Kidney (tissue), 22 donors: ENCODE measurements at places on chromosomes 12 and 14. TPM values are rescaled to one million over a fixed set of nuclear protein-coding genes. Genes with fewer than 3 reads are reported as not detected.

The TROAP gene
- total RNA-seq = 1.0 TPM

The BLTP3B gene
- total RNA-seq = 18.3 TPM

The TAS2R8 gene
- total RNA-seq = not detected

The KRT85 gene
- not detected for total RNA-seq

The CATSPERB gene
- 2.1 TPM for total RNA-seq

The SCARB1 gene
- total RNA-seq = 13.2 TPM

The TMEM106C gene
- total RNA-seq = 51.7 TPM

The C12orf60 gene
- 2.0 TPM for total RNA-seq

The SYNDIG1L gene
- 0.13 TPM for total RNA-seq

The KLHDC1 gene
- 8.4 TPM for total RNA-seq

The SMIM41 gene
- 0.31 TPM for total RNA-seq

The TTLL5 gene
- 37.2 TPM for total RNA-seq

The SUOX gene
- total RNA-seq = 33.1 TPM

The IL26 gene
- not detected for total RNA-seq

- H3K4me3 ChIP-seq = no peak overlapping the region
- no peaks in the 10 kb centered on the region for H3K36me3 ChIP-seq
- peak; percentile 30 for DNase-seq
Observed at GRCh38 chr12:15698377-15698871, 90.8 kb downstream of the EPS8 start.

DNA sequence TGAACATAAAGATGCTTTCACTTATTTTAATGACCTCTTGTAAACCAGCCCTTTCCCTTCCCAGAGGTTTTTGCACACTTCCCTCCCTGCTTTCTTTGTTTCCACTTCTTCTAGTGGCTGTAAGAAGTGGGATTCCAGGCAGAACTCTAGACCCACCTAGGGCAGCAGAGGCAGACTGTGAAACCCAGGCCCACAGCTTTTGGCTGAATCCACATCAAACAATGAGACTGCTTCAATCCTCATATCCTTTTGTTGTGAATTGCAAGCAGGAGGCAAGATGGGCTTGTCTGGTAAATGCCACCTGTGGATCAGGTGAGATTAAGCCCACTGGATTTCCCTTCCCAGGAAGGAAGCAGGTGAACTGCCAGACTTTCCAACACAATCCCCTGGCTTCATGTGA lies 12.8 kb downstream of the CCDC177 start:
- H3K36me3 ChIP-seq = no peaks in the 10 kb centered on the region
- H3K27me3 ChIP-seq = no peaks in the 10 kb centered on the region
- no peak overlapping the region for H3K4me3 ChIP-seq
- DNase-seq = no peak
- no peaks in the 10 kb centered on the region for H3K4me1 ChIP-seq
- no peak overlapping the region for H3K27ac ChIP-seq

- no peaks in the 10 kb centered on the region for H3K4me1 ChIP-seq
- H3K4me3 ChIP-seq = no peak overlapping the region
- H3K27me3 ChIP-seq = no peaks in the 10 kb centered on the region
- no peak overlapping the region for H3K27ac ChIP-seq
Observed at GRCh38 chr14:46290706-46291105, 360.9 kb downstream of the RPL10L start.

GRCh38 chr14:104522926-104523545 lies 56.5 kb upstream of the C14orf180 start:
- H3K4me1 ChIP-seq = no peaks in the 10 kb centered on the region
- no peaks in the 10 kb centered on the region for H3K36me3 ChIP-seq
- DNase-seq = no peak
- H3K4me3 ChIP-seq = no peak overlapping the region

GRCh38 chr12:102281231-102281630 lies 83.6 kb upstream of the PMCH start:
- no peaks in the 10 kb centered on the region for H3K4me1 ChIP-seq
- H3K27me3 ChIP-seq = no peaks in the 10 kb centered on the region
- no peaks in the 10 kb centered on the region for H3K36me3 ChIP-seq
- no peak overlapping the region for H3K27ac ChIP-seq
- H3K4me3 ChIP-seq = no peak overlapping the region

- no peak overlapping the region for H3K4me3 ChIP-seq
- no peak for DNase-seq
- H3K4me1 ChIP-seq = peaks cover 9% of the 10 kb centered on the region
- no peaks in the 10 kb centered on the region for H3K27me3 ChIP-seq
Observed at GRCh38 chr12:14946162-14946561, 7.8 kb upstream of the ERP27 start.

DNA sequence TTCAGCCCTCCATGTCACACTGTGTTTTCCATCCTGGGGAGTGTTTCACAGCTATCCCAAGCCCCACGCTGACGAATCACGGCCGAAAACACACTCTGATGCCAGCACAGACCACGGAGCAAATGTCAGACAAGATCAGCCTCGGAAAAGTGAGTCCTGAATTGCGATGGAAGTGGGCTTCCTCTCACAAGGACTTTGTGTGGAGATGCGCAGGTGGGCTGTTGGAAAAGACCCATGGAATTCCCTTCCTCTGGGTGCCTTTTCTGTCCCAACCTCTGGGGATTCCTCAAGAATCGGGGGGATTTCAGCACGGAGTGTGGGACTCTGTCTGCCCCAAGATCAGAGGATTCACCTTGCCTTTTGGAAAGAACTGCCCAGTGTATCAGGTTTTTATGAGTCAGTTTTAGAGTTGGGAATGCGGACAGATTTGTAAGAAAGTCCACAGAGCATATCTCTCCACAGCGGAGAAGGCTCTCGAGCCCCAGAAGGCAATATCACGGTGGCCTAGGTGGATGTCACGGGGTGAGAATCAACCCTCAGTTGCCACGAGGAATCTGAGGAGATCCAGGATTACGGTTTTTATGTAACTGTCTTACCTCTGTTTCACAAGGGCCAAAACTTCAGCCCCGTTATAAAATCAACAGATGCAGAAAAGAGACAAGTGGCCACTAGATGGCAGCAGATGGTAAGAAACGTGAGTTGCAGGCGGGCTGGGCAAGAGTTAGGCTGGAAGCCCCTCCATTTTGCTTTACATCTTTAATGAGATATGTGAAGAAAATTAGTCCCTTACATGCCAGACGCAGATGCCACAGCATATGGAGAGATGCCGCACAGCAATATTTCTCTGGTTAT lies 201.9 kb downstream of the DAD1 start:
- H3K4me1 ChIP-seq = peaks cover 3% of the 10 kb centered on the region
- H3K36me3 ChIP-seq = no peaks in the 10 kb centered on the region
- no peak overlapping the region for H3K27ac ChIP-seq
- H3K4me3 ChIP-seq = no peak overlapping the region

DNA sequence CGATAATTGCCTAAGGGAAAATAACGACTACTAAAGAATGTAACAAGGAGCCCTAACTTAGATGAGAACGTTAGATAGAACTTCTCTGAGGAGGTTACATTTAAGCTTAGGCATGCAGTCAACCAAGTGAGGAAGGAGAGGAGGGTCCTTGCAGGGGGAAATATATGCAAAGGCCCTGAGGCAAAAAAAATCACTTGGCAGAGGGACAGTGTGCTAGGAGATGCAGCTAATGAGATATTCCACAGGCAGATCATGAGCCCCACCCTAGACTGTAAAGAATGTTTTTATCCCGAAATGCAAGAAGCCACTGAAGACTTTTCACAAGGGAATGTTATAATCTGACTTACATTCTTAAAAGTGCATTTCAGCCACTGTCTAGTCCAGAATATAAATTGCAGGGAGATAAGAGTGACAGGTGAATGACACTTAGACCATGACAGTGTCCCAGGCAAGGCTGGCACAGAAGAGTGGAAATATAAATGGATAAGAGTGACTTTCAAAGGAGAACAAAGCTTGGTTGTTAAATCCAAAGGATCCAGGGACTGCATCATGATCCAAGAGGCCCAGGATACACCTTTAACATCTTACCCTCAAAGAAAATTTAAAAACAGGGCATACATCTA lies 61.0 kb downstream of the PPM1H start:
- no peaks in the 10 kb centered on the region for H3K36me3 ChIP-seq
- no peak overlapping the region for H3K4me3 ChIP-seq
- H3K4me1 ChIP-seq = no peaks in the 10 kb centered on the region
- H3K27ac ChIP-seq = no peak overlapping the region

- no peak overlapping the region for H3K4me3 ChIP-seq
- H3K36me3 ChIP-seq = no peaks in the 10 kb centered on the region
- no peak overlapping the region for H3K27ac ChIP-seq
- H3K27me3 ChIP-seq = no peaks in the 10 kb centered on the region
- no peak for DNase-seq
Observed at GRCh38 chr14:46596236-46596635, 55.3 kb downstream of the RPL10L start.

DNA sequence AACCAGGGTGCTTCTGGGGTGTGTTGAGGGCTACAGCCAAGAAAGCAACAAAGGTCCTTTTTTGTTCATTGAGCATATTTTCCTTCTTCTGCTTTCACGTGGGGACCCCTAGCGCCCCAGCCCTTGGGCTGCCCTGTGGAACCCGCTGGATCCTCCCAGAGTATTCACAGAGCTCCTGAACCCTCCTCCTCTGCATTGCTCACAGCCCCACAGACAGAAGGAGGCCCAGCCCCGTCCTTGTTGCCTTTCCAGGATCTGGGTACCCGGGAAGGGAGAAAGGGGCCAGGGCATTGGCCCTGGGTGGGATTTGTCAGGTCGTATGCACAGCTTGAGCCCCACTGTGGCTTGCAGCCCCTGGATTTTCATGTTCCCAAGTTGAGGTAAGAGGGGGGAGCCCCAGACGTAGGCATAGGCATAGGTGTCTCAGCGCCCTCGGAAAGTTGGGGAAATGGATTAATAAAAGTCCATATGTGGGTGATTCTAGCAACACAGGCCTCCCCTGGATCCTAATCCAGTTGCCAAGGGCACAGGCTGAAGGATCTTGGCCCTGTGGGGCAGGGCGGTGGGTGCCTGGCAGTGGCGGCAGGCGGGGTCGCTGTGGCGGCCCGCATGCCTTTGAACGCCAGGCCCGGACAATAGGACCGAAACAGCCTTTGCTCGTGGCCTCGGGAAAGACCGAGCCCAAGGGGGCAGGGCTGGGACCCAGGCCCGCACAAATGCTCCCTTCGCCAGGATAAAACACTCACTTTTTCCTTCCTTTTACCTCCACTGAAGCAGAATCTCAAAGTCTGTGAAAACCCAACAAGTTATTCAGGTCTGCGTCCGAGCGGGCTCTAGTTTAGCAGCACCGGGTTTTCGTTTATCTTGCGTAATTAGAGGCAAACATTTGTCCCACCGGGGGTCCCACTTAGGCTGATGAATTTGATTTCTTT lies 3.0 kb upstream of the HOXC10 start:
- H3K4me3 ChIP-seq = peak overlapping the region; percentile 58
- no peaks in the 10 kb centered on the region for H3K27me3 ChIP-seq
- no peak for DNase-seq
- no peaks in the 10 kb centered on the region for H3K36me3 ChIP-seq

- H3K4me3 ChIP-seq = no peak overlapping the region
- H3K36me3 ChIP-seq = no peaks in the 10 kb centered on the region
- H3K4me1 ChIP-seq = no peaks in the 10 kb centered on the region
- no peaks in the 10 kb centered on the region for H3K27me3 ChIP-seq
- no peak overlapping the region for H3K27ac ChIP-seq
Observed at GRCh38 chr12:2666846-2667245, 127.9 kb upstream of the FKBP4 start.

DNA sequence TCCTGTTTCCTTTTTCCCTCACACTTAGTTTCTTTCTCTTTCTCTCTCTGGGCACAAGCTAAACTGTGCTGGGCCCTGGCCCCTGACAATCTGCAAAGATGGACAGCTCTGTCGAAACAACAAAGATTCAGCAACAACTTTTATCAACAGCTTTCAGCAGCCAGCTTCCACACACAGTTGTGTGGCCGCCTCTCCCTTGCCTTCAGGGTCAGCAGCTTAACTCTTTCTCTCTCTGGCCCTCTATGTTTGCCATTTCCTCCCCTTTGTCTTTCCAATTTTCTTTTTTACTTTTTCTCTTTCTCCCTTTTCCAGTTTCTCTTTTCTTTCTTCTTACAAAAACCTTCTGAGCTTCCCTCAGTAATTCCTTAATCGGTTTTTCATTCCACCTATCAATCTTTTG lies 43.3 kb downstream of the IQSEC3 start:
- no peaks in the 10 kb centered on the region for H3K36me3 ChIP-seq
- no peak overlapping the region for H3K4me3 ChIP-seq
- H3K27ac ChIP-seq = no peak overlapping the region
- H3K4me1 ChIP-seq = no peaks in the 10 kb centered on the region

GRCh38 chr14:103483600-103483999 lies 39.0 kb downstream of the CKB start:
- H3K4me1 ChIP-seq = no peaks in the 10 kb centered on the region
- peaks cover 10% of the 10 kb centered on the region for H3K36me3 ChIP-seq
- no peaks in the 10 kb centered on the region for H3K27me3 ChIP-seq
- DNase-seq = no peak
- H3K4me3 ChIP-seq = no peak overlapping the region

- peaks cover 2% of the 10 kb centered on the region for H3K36me3 ChIP-seq
- peaks cover 2% of the 10 kb centered on the region for H3K4me1 ChIP-seq
- DNase-seq = no peak
- H3K27ac ChIP-seq = no peak overlapping the region
- no peak overlapping the region for H3K4me3 ChIP-seq
Observed at GRCh38 chr14:35286003-35286600, 6.1 kb upstream of the PSMA6 start.

DNA sequence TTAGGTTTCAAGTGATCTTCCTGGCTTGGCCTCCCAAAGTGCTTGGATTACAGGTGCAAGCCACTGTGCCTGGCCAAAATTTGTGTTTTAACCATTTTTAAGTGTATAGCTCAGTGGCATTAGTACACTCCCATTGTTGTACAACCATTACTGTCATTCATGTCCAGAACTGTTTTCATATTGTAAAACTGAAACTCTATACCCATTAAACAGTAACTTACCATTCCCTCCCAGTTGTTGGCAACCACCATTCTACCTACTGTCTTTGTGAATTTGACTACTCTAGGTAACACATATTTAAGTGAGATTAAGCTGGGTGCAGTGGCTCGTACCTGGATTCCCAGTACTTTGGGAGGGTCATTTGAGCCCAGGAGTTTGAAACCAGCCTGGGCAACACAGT lies 67.3 kb upstream of the KCNH3 start:
- no peaks in the 10 kb centered on the region for H3K27me3 ChIP-seq
- DNase-seq = no peak
- H3K27ac ChIP-seq = no peak overlapping the region
- no peaks in the 10 kb centered on the region for H3K4me1 ChIP-seq

- H3K36me3 ChIP-seq = no peaks in the 10 kb centered on the region
- no peaks in the 10 kb centered on the region for H3K27me3 ChIP-seq
Observed at GRCh38 chr14:98375566-98375965, 896.4 kb downstream of the BCL11B start.

DNA sequence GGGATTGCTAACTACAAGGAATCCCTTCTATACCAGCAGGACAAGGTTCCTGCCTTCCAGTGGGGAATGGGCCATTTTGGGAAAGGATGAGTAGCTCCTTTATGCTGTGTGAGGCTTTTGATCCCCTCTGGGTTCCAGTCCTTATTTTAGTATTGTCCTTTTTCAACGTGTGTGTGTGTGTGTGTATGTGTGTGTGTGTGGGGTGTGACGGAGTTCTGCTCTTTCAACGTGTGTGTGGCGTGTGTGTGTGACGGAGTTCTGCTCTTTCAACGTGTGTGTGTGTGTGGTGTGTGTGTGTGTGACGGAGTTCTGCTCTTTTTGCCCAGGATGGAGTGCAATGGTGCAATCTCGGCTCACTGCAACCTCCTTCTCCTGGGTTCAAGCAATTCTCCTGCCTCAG lies 27.4 kb downstream of the RAB35 start:
- no peak for DNase-seq
- no peaks in the 10 kb centered on the region for H3K4me1 ChIP-seq
- no peak overlapping the region for H3K27ac ChIP-seq
- H3K36me3 ChIP-seq = no peaks in the 10 kb centered on the region
